Hematopoietic multipotent progenitor cell treated with erythropoietin and hydrocortisone succinate and interleukin-3 and kit ligand, for 4 days (in vitro differentiated cells): ENCODE measurements at places on chromosomes 12 and 14.

DNA sequence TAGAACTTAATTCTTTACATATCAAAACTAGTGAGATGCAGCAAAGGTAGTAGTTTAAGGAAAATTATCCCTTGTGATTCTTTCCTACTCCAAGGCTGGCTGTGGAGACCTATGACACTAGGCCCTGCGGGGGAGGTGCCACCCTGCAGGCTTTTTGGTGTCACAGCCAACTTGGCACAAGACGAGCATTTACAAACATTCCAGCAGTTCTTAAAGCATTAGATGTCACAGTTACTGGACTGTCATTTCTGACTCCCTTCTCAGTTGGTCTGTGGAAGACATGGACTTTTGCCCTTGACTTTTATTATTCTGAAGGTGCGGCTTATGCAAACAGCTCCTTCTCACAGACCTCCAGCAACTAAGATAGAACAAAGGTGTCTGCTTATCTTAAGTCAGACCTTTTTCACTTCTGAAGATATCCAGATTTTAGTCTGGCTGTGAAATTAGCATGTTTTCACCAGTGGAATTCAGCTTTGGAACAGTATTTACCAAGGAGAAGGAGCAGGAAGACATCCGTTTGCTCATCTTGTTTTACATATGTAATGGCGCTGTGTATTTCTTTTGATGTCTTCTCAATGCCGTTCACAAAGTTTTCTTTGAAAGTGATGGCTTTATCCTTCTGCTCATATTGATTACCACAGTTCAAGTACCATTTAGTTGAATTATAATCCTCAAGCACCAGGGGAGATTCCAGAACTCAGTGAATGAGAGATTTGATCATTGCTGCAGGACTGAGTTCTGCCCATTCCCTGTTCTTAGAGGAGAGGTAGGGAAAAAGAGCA, 17.9 kb downstream of the SRGAP1 start:
- no peak for DNase-seq

DNA sequence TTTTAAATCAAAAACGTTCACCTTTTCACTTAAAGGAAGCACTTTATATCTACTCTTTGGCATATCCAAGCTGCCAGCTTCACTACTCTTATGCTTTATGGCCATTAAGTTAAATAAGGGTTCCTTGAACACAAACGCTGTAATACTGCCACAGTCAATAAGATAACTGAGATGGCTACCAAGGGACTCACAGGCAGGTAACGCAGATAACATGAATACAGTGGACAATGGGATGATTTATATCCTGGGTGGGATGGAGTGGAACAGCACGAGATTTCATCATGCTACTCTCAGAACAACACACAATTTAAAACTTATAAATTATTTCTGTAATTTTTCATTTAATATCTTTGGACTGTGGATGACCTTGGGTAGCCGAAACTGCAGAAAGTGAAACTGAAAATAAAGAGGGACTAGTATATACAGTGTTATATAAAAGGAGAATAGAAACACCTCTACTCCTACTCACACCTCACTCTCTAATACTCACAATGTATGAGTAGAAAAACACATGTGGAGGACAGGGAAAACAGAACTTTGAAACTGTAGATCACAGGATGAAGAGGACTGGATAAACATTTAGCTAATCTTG, 367.3 kb downstream of the C12orf50 start:
- DNase-seq, result peak; percentile 4

DNA sequence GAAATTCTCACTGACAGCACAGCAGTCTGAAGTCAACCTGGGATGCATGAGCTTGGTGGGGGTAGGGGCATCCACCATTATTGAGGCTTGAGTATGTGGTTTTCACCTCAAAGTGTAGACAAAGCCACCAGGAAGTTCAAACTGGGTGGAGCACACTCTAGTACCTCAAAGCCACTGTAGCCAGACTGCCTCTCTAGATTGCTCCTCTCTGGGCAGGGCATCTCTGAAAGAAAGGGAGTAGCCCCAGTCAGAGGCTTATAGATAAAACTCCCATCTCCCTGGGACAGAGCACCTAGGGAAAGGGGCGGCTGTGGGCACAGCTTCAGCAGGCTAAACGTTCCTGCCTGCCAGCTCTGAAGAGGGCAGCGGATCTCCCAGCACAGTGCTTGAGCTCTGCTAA, 143.0 kb downstream of the KITLG start:
- peak; percentile 62 for DNase-seq

GRCh38 chr12:10750385-10750727, 27.2 kb upstream of the YBX3 start:
- no peak for DNase-seq

DNA sequence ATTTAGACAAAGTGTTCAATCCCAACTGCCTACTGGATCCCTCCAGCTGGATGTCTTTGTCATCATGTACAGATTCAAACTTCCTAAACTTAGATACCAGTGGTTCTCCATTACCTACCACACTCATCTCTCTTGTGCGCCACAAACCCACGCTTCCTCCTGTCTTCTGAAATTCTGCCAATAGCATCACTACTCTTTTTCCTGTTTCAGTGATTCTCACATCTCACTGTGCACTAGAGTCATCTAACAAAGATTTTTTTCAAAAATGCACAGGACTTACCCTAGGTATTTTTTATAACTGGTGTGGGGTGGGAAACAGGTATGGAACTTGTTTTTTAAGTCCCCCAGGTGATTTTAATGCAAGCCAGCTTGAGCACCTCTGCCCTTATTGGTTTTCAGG, 5.9 kb downstream of the PSMB5 start:
- DNase-seq, result peak; percentile 27

DNA sequence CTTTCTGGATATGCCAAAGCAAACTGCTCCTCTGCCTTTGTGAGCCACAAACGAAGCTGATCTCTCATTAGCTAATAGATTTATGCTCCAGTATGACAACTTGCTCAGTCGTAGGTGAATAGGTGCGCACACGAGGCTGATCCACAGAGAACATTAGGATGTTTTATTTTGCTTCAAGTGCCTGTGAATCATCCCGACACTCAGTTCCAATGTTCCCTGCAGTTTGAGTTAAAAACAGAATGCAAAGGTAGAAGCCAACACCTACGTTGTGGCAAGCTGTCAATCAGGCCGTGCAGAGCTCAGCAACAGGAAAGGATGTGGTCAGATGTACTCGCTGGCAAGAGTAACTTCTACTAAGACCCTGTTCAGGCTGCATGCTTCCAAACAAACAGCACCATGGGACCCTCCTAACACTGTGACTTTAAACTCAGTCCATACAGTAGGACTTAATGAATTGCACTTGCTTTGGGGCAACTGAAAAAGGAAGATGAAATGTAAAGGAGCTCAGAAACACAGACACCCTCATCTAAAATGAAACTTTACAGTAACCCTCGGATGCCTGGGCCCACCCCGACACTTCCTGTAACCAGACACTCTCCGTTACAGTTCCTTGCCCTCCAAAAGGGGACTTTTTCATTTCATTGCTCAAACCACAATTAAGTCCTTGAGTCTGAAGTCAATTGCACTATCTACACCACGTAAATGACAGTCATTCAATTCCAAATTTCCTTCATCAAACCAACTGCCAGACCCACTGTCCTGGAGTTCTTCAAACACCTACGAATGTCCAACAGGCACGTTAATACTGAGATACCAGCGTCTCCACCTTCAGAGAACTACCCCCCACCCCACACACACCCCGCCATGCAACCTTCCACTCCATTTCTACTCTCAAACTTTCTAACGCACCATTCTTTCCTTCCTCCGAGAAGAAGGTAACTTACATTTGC, 1.6 kb downstream of the CCDC88C start:
- peak; percentile 81 for DNase-seq

- DNase-seq, result peak; percentile 47
Measured at GRCh38 chr12:124774462-124775167, 89.0 kb downstream of the SCARB1 start.

GRCh38 chr12:45648070-45648469, 81.4 kb upstream of the ARID2 start:
- DNase-seq, result no peak

GRCh38 chr12:82357845-82358199, 365 bp downstream of the CCDC59 start:
- DNase-seq, result peak; percentile 19

GRCh38 chr12:6996040-6996441, 22.2 kb downstream of the LPCAT3 start:
- DNase-seq, result no peak

GRCh38 chr14:20143911-20144310, 5.3 kb downstream of the OR4N5 start:
- peak; percentile 15 for DNase-seq

DNA sequence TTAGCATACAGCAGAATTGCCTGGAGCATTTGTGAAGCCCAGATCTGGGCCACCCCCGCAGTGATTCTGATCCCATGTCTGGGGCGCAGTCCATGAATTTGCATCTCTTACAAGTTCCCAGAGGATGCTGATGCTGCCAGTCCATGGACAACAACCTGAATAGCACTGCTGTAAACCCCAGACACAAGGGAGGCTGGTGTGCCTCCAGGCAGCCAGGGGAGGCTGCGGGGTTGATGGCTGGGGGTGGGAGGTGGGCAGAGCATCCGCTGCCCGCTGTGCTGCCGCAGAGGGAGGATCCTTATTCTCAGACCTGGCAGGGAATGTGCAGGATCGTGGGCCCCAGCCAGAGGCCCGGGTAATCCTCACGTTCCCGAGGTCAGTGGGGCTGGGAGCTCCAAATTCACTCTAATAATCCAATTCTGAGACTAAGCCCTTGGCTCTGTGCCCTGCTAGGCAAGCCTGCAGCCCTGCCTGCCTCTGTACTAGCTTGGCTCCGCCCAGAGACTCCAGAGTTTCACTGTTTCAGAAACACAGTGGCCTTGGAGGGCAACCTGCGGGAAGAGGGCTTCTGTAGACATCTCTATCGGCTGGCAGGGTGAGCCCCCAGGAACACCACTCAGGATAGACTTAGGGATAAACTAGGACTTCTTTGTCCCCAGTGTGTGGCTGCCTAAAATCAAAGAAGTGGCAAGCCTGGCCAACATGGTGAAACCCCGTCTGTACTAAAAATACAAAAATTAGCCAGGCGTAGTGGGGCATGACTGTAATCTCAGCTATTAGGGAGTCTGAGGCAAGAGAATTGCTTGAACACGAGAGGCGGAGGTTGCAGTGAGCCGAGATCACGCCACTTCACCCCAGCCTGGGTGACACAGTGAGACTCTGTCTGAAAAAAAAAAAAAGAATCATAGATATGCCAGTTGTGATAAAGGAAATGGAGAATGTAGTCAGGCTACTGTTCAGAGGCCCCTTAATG, 17.8 kb upstream of the MLEC start:
- peak; percentile 34 for DNase-seq

DNA sequence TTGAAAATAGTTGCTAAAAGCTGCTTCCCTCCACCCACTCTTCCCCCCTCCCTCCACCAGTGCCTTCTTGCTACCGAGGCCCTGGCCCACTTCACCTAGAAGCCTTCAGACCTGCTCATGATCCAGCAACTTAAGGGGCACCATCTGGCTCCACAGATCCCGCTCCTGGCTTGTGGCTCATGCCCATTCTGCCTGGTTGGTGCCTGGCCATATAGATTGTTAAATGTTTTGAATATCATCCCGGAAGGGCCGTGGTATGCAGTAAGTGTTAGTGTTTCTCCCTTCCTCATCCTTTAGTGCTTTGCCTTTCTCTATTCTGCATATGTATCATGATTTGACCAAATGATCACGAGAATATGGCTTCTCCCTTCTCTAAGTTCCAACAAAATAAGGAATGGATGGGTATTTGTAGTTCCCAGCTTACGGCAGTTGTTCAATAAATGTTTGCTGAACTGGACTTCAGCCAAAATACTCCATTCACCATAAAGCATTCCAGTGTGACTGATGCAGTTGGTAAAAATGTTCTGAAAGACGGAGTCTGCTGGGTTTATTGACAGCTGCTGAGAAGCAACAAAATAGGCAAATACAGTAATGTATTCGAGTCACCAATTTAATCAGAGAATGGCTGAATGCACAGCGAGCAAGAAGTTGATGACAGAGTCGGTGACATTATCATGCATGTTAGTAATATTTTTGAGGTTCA, 30.7 kb downstream of the GRIP1 start:
- no peak for DNase-seq
